ENCODE measurements at places on chromosomes 3 and 15. TPM values are rescaled to one million over a fixed set of nuclear protein-coding genes. Genes with fewer than 3 reads are reported as not detected.

The ARHGAP11A gene
- 20.8 TPM for total RNA-seq

- no peak for DNase-seq
Measured at GRCh38 chr15:40100123-40100946, 8.3 kb downstream of the BMF start.

- no peak for DNase-seq
Measured at GRCh38 chr3:64342940-64343688, 117.8 kb upstream of the PRICKLE2 start.

The TMEM45A gene
- 4.0 TPM for total RNA-seq

- DNase-seq: no peak
Measured at GRCh38 chr3:196144383-196145105, 62.7 kb upstream of the TFRC start.

The GOLGA8R gene
- 3.5 TPM for total RNA-seq

The GPR62 gene
- 0.18 TPM for total RNA-seq

GRCh38 chr15:58440158-58440910, 8.5 kb downstream of the LIPC start:
- DNase-seq: no peak

The AADACL2 gene
- not detected for total RNA-seq

The SOX2 gene
- 59.1 TPM for total RNA-seq

GRCh38 chr3:77816366-77816765, 776.5 kb downstream of the ROBO2 start:
- no peak for DNase-seq

DNA sequence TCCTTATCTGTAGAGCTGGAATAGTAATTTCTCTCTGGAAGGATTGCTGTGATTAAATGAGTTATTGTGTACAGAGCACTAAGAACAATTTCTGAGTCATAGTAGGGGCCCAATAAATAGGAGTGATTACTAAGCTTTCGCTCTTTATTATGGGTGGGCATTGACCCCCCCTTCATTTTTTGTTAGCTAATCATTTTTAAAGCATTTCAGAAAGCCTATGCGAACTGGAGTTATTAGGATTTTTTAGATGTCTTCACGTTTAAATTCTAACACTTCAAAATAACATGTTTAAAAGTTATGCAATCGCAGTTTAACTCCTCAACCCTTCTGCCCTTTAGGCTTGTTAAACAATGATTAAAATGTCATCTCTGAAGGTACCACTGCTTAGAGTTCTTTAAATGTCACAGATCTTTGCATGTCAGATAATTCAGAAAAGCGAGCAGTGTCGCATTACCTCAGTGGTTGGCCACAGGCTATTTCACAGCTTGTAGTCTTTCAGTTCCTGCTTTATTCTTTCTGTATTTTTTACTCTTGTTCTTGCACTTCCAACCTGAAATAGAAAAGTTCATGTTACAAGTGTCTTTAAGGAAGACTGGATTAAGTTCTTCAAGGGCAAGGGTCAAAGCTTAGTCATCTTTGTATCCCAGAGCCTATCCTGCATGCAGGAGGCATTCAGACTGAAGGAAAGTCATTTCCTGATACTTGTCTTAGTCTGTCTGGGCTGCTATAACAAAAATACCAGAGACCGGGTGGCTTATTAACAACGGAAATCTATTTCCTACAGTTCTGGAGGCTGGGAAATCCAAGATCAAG, 102.9 kb downstream of the FNDC3B start:
- DNase-seq: no peak

DNA sequence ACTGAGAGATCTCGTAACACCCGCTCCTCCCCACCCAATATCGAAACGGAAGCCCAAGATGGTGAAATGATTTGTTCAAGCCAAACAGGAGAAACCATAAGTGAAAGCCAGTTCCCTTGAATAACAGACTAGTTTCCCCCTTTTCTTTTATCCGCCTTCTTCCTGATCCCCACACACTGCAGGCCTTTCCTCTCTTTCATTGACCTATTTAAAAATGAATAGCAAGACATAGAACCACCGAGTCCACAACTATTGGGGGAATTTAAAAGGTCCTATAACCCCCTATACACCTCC, 382 bp upstream of the COX17 start:
- DNase-seq: no peak

GRCh38 chr3:25573386-25574171, 91.1 kb downstream of the TOP2B start:
- DNase-seq: peak; percentile 53

GRCh38 chr15:75727851-75728715, 15.4 kb upstream of the CSPG4 start:
- no peak for DNase-seq

DNA sequence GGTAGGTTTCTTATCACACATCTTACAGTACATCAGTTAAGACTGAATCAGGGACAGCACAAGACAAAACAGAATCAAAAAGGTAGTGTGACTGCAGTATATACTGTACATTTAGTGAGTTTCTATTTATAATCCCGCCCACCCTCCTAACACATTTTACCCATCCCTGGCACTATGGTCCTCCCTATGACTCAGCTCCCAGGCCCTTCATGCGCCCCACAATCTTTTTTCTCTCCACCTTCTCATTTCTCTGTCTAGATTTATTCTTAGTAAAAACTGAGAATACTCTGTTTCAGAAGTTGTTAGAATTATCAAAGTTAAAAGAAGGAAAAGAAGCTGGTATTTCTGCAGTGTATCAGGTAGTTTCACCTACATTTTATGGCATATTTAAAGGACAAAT, 427.3 kb downstream of the CNTN4 start:
- no peak for DNase-seq

- no peak for DNase-seq
Measured at GRCh38 chr15:70559265-70560239, 203.8 kb downstream of the UACA start.

The BCL2A1 gene
- total RNA-seq: 0.82 TPM
